ENCODE measurements at places on chromosomes 11 and 22.

DNA sequence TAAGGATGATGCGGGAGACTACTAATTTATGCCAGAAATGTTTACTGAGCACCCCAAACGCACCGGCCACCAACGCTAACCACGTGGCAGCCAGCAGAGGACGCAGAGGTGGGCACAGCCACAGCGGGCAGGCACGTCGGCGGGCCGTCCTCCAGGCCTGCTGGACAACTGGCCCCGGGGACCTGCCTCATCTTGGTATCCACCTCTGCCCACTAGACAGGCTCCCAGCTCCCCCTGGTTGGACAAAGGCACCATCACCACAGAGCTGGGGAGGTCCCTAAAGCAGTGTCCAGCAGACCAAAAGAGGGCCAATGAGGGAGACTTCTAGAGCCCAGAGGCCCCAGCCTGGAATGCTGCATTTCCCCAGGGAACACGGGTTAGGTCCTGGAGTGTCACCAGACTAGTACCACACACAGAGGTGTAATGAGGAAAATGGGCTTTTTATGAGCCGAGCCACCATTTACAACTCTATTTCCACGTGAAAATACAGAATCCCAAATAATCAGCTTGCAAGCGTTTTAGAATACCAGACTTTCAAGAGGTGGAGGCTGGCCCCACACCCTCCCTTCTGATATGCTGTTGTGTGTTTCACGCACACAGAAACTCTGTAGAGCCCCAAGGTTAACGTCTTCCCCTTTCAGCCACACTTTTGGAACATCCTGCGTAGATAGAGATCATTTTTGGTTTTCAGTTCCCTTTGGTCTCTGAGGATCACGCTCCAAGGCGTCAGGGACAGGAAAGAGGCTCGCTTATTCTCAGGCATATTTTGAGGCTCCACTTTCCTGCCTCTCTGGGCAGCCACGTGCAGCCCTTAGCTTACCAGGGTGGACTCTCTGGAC lies 23.7 kb upstream of the BID start:
- DNase-seq = no peak

DNA sequence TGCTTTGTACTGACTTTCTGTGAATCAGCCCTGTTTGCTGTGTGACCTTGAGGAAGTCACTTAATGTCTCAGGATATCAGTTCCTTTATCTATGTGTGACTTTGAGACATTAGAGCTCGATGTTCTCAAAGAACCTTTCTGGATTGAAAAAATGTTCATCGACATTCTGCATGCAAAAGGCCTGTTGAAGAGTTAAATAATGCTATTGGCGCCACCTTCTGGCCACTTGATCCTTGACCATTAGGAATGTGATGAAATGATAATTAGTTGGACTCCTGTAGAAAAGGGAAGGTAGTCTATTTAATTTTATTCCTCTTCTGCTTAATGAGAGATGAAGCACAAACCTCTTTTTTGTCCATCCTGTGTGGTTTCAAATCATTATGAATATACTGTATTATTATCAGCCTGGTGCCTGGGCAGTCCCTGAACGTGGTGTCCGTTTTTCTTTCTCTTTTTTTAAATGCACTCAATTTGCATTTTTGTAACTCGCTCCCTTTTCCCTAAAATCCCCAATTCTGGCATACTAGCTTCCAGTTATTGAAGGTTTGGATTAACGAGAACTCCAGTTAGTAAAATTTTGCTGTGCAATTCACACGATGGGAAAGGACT lies 20.7 kb downstream of the ELF5 start:
- DNase-seq = no peak

DNA sequence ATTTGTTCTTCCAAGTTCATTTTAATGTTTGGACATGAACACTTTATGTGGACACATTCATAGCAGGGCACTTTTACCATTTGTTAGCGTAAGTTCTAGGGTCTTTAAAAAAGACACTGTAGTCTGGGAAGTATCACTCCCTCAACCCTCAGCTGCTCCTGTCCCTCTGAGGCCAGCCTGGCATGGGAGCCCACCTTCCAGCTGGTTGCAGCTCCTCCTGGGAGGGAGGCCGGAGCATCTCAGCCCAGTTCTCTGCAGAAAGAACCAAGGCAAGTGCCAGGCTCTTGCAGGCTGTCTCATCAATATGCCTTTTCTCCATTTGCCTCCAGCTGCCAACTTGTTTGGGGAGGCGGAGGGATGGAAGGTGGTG lies 150.6 kb downstream of the OPCML start:
- no peak for DNase-seq

DNA sequence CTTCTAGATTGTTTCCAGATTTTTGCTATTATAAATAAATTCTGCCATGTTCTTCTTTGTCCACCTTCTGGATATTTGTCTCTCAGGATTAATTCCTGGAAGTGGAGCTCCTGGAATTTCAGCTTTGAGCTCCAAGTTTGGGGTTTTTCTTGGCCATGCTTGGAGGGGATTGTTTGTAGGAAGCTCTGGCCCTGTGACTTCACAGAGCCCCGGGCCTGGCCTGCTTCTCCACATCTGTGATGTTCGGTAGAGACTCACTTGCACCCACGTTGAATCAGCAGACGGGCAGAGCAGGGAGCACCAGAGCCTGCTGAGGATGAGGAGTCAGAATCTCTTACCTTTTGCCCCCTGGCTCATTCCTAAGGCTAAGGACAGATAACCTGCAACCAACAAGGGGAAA lies 35.7 kb downstream of the LRRC32 start:
- DNase-seq = no peak

DNA sequence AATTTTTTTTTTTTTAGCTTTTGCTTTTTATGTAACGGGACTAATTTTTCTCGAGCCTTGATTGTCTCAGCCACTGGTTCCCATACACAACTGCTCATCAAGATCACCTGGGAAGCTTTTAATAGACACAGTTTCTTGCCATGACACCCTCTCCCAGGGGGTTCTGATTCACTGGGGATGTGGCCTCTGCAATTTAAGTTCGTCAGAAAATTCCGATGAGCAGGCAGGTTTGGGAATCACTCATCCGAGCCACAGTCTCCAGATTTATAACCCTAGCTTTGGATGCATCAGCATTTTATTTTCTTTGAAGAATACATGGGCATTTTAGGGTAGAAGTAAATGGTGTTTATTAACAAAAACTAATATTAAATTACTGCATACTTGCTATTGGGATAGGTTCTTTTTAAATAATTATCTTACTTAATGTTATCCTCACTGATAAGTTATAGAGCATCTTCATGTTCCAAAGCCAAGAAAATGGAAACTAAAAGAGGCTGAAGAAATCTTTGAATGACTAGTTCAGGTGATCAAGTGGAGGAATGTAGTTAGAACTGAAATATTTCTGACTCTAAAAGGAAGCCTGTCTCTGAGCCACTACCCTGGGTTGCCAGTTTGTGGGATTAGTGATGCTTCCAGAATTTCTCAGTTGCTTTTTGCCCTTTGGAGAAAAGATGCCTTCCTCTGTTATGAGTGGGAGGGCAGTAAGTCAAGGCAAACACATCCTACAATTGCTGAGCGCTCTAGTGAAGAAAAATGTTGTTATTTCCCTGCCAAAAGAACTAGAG lies 319.0 kb downstream of the DDX10 start:
- no peak for DNase-seq

- DNase-seq = no peak
Measured at GRCh38 chr22:35172442-35172841, 84.9 kb upstream of the HMGXB4 start.

GRCh38 chr11:85946221-85946620 lies 91.0 kb downstream of the CCDC83 start:
- DNase-seq = no peak

DNA sequence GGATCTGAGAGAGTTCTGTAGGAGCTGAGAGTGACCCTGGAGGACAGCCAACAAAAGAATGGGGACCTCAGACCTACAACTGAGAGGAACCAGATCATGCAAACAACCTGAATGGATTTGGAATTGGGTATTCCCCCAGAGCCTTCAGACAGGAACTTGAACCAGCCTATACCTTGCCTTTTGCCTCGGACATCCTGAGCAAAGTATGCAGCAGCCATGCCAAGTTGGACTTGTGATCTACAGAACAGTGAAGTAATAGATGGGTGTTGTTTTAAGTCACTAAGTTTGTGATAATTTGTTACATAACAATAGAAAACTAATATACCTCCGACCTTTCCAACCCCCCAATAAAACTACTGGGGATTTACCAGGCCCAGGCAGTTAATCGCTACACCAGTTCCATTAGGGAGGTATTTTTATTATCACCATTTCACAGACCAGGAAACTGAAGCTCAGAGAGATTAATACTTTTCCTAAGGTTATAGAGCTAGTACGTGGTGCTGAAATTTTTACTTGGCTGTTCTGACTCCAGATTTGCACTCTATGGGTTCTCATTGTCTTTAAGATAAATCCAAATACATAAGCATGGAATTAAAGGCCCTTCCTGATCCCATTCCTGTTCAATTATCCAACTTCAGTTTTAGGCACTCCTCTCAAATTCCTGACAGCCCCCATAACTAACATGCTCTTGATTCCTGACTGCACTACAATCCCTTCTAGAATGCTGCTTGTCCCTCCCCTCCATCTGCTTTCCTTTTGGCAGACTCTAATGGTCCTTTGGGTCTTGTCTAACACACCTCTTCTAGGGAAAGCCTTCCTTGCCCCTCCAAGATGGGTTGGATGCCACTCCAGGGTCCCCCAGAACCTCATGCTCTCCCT lies 1.7 kb upstream of the RASSF10 start:
- DNase-seq = no peak

- DNase-seq = no peak
Measured at GRCh38 chr11:34256150-34256549, 101.7 kb downstream of the ABTB2 start.

DNA sequence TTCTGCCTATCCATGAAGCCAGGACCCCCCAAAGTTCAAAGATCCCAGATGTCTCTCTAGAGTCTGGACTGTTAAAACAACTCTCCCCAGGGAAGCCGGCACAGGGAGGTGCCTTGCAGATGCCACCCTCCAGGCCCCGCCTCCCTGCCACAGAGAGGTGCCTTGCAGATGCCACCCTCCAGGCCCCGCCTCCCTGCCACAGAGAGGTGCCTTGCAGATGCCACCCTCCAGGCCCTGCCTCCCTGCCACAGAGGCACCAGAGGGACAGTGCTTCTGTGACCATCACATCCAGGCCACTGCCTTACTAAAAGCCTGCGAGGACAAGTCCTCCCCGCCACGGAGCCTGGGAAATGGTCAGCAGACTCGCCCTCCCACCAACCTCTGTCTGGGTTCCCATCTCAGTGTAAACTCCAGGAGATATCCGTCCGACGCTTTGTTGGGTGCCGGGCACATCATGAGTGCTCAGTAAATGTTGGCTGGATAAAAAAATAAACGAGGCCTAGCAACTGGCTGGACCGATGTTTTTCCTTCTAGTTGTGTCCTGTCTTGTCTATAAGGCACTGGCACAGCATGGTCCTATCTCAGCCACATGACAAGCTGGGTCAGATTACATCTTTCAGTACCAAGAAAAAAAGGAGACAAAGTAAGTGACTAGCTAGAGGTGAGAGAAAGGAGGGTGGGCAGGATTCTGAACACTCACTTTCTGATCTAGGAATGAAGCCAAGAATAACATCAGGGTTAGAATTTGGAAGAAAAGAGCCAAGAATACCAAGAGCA lies 91.2 kb upstream of the CSNK2A3 start:
- DNase-seq = no peak

GRCh38 chr11:64185175-64185692 lies 737 bp upstream of the STIP1 start:
- no peak for DNase-seq

- no peak for DNase-seq
Measured at GRCh38 chr11:16780146-16780545, 41.7 kb downstream of the C11orf58 start.

DNA sequence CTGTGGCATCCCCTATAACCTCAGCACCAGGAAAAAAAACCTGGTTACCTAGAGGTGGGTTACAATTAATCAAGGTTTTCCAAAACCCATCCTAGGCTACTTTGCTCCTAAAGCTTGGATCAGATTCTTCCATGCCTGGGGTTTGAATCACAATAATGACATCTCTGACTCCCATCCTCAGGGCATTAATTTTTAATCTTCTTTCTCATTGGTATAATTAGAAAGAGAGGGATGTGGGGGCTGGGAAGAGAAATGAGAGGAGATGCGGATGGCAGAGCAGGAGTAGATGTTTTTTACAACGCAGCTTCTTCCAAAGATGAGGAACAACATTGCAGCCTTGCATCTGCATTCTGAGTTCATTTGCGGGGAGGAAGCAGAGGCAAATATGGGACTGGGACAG lies 117.2 kb upstream of the E2F8 start:
- no peak for DNase-seq

GRCh38 chr22:24417200-24417599 lies 10.2 kb upstream of the ADORA2A start:
- no peak for DNase-seq

DNA sequence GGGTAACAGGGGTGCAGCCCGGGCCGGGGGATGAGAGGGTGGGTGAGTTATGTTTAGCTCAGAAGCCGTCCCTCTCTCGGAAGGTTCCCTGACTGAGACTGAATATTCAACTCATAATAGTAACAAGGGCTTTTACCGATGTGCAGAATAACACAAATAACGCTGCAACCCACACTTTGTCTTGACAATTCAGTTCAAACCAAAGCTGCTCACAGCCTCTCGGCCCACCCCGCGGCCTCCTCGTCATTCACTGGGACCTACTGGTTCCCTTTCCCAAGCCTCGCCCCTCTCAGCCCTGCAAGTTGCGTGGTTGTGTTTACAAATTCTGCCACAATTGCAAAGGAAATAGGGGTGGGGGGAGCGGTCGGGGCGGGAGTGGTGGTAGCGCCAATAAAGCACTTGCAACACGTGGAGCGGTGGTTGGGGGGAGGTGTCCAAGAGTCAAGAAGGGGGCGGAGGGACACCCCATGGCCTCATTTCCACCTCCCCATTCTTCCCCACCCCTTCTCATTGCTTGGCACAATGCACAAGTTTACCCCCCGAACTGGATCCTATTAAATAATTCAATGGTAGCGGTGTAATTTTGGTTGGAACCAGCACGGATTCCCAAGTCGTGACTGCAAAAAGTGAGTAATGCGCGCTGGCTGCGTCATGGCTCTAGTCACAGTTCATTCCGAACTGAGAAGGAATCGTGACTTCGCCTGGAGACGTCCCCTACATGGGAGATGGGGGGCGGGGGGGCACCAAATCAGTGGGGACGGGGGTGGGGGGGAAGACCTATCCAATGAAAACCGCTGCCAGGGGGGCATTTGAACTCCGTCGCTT lies 102.0 kb upstream of the HSD17B12 start:
- DNase-seq = no peak

DNA sequence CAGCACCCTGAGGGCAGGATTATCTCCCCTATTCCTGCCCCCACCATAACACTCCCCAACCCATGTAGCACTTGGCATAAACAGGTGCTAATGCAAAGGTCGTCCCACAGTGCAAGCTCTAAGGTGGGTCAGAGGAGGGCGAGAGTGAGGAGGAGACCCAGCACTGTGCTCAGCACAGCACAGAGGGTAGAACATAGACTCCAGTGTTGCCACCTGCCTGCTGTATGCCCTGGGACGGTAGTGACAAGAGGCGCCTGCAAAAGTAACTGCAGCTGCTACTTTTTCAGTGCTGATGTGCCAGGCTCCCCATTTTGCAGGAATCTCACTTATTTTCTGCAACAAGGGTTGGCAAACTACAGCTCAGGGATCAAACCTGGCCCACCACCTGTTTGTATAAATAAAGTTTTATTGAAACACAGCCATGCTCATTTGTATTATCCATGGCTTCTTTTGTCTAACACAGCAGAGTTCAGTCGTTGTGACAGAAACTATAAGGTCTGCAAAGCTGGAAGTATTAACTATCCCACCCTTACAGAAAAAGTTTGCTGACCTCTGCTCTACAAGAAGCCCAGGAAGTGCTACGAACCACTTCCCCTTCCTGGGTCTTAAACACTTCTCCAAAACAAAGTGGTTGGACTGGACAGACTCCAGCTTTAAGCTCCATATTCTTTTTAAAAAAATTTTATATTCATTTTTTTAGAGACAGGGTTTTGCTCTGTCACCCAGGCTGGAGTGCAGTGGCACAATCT lies 16.9 kb upstream of the CDC42BPG start:
- no peak for DNase-seq

- DNase-seq = no peak
Measured at GRCh38 chr22:21038405-21038804, 6.0 kb upstream of the SLC7A4 start.
